ENCODE measurements at places on chromosomes 6 and 20. TPM values are rescaled to one million over a fixed set of nuclear protein-coding genes. Genes with fewer than 3 reads are reported as not detected.

DNA sequence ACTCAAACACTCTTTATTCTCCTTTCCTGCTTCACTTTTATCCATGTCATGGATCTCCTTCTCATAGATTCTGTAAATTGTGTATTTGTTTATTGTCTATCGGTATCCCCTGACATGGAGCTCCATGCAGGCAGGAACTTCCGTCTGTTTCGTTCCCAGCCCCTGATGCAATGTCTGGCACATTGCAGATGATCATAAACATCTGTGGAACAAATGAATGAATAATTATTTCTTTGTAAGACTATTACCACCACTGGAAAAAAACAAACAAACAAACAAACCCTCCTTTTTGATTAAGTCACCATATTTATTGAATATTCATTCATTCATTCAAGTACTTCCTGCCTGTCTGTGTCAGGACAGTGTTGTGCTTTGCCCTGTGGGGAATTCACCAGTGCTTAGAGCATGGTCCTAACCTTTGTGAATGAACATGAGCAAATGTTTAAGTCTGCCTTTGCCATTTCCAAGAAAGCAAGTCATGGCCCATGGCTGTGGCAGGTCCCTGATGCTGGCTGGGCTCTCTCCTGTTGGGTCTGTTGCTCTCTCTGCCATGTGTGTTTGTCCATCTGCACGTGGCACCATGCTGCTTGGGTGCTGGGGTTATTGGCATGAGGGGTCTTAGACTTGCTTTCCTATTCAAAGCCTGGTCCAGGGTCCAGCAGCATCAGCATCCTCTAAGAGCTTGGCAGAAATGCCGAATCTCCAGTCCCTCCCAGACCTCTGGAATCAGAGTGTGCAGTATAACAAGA lies 47.5 kb upstream of the NAA20 start:
- no peaks in the 10 kb centered on the region for H3K36me3 ChIP-seq
- H3K27ac ChIP-seq: no peak overlapping the region
- no peak for DNase-seq
- no peak overlapping the region for H3K4me3 ChIP-seq
- peaks cover 12% of the 10 kb centered on the region for H3K27me3 ChIP-seq
- H3K4me1 ChIP-seq: peaks cover 9% of the 10 kb centered on the region

GRCh38 chr6:165081944-165082532 lies 227.4 kb downstream of the C6orf118 start:
- no peaks in the 10 kb centered on the region for H3K36me3 ChIP-seq
- H3K27ac ChIP-seq: no peak overlapping the region
- no peak for DNase-seq
- H3K4me1 ChIP-seq: no peaks in the 10 kb centered on the region
- no peak overlapping the region for H3K4me3 ChIP-seq

DNA sequence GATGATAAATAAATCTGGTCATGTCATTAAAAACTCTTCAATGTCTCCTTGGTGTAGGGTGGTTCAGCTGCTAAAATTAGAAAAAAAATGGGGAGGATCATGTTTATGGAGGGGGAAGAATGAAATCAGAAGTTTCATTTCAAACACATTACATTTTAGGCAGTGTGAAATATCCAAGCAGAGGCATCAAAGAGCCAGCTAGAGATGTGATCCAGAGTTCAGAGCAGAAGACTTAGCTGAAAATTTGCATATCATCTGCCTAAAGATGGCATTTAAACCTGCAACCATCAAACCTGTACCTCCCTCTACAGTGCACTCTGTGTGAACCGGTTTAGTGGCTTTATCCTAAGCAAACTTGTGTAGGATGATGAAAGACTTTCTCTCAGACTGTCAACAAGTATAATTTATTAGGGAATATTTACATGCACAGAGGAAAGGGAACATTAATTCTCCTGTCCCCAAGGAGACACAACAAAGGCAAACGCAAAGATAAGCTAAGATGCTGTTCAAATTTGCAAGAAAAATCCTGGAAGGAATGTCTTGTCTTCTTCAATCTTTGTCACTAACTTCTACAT lies 84.8 kb upstream of the PLEKHG1 start:
- no peak for DNase-seq
- H3K4me1 ChIP-seq: no peaks in the 10 kb centered on the region
- H3K36me3 ChIP-seq: no peaks in the 10 kb centered on the region
- no peak overlapping the region for H3K4me3 ChIP-seq
- peaks cover 11% of the 10 kb centered on the region for H3K27me3 ChIP-seq

DNA sequence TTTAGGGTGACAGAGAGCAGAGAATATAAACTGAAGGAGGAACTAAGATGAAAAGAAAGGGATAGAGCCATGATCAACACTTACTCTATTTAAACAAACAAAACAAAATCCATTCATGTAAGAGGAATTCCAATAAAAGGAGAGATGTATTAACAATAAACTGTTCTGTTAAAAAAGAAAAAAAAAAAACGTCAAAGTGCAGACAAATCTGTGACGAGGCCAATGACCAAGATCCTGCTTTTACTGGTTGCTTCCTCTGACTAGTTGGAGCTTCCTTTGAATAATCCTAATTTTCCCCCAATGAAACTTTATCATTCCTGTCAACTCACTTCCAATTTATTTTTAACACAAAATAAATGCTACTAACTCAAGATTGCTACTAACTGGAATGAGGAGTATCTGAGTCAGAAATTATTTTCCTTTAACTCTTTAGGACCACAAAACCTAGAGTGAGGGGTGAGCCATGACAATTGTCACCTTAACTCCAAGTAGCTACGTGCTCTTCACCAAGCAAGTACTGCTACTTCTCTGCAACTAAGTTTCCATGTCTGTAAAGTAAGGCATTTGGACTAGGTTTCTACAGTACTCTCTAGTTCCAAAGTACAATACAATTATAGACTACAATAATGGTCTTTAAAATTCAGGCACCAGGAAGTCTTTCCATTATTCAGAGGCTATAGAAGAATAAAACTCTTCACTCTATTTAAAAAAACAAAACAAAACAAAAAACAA lies 152.0 kb downstream of the PTPRK start:
- no peaks in the 10 kb centered on the region for H3K36me3 ChIP-seq
- no peak overlapping the region for H3K4me3 ChIP-seq
- H3K4me1 ChIP-seq: no peaks in the 10 kb centered on the region
- H3K27me3 ChIP-seq: no peaks in the 10 kb centered on the region
- no peak overlapping the region for H3K27ac ChIP-seq

DNA sequence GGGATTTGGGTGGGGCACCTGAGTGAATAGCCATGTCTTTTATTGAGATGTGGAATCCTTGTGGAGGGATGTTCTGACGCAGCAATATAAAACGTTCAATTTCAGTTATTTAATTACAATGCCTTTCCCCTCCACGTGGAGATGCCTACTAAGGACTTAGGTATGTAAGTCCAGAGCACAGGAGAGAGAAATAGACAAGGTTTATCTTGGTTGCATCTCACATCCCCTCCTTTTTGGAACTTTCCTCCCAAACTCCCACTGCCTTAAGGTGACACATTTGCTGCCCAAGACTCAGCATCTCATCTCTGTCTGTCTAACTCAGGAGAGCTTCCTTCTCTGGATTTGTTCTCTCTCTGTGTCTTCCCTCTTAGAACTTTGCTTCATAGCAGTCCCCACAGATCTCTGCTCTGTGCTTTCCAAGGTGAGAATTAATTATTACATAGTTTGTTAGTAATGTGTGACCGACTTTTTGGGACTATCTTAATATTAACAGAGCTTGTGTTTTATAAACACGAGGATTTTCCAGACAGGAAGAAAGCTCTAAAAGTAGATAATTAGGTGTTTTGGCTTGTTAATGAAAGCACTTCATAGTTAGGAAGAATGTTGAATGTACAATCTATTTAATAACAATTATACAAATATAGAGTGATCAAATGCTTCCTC lies 52.6 kb downstream of the COL19A1 start:
- no peaks in the 10 kb centered on the region for H3K4me1 ChIP-seq
- no peak for DNase-seq
- no peaks in the 10 kb centered on the region for H3K27me3 ChIP-seq
- H3K36me3 ChIP-seq: no peaks in the 10 kb centered on the region

GRCh38 chr6:80330961-80331360 lies 224.5 kb downstream of the BCKDHB start:
- H3K27ac ChIP-seq: no peak overlapping the region
- peaks cover 4% of the 10 kb centered on the region for H3K4me1 ChIP-seq
- H3K27me3 ChIP-seq: no peaks in the 10 kb centered on the region

- no peaks in the 10 kb centered on the region for H3K36me3 ChIP-seq
- peaks cover 46% of the 10 kb centered on the region for H3K4me1 ChIP-seq
- H3K27me3 ChIP-seq: no peaks in the 10 kb centered on the region
- peak overlapping the region; percentile 46 for H3K27ac ChIP-seq
- no peak for DNase-seq
Measured at GRCh38 chr20:47578543-47578942, 76.9 kb downstream of the NCOA3 start.

GRCh38 chr20:48856130-48856529 lies 28.3 kb upstream of the PREX1 start:
- H3K27ac ChIP-seq: no peak overlapping the region
- peaks cover 4% of the 10 kb centered on the region for H3K36me3 ChIP-seq
- no peak overlapping the region for H3K4me3 ChIP-seq
- H3K27me3 ChIP-seq: no peaks in the 10 kb centered on the region

- H3K27me3 ChIP-seq: peaks cover 13% of the 10 kb centered on the region
- peak; percentile 79 for DNase-seq
- peaks cover 50% of the 10 kb centered on the region for H3K4me1 ChIP-seq
- H3K27ac ChIP-seq: peak overlapping the region; percentile 84
- peaks cover 18% of the 10 kb centered on the region for H3K36me3 ChIP-seq
Measured at GRCh38 chr6:390914-391558, 516 bp upstream of the IRF4 start.

DNA sequence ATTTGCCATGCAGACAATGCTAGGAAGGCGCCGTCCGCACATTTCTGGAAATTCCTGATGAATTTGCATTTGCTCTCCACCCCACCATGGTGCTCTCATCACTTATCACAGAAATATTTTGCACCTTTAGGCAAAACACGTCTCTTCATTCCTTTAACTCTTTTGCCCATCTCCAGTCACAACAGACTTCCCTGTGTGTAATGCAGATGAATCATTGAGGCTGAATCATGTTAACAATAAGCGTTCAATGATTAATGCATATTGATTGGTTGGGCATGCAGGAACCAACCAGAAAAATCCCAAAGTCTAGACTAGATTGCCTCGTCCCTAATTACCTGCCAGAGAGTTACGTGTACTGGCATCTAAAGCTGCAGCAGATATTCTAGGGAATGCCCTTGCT lies 80.0 kb upstream of the ATXN1 start:
- peaks cover 3% of the 10 kb centered on the region for H3K27me3 ChIP-seq
- no peak overlapping the region for H3K4me3 ChIP-seq
- H3K4me1 ChIP-seq: peaks cover 45% of the 10 kb centered on the region
- no peak overlapping the region for H3K27ac ChIP-seq
- DNase-seq: no peak

GRCh38 chr6:57135885-57136284 lies 36.2 kb upstream of the BAG2 start:
- peaks cover 20% of the 10 kb centered on the region for H3K4me1 ChIP-seq
- peaks cover 26% of the 10 kb centered on the region for H3K36me3 ChIP-seq
- H3K27me3 ChIP-seq: no peaks in the 10 kb centered on the region
- H3K4me3 ChIP-seq: peak overlapping the region; percentile 4
- DNase-seq: no peak
- no peak overlapping the region for H3K27ac ChIP-seq

DNA sequence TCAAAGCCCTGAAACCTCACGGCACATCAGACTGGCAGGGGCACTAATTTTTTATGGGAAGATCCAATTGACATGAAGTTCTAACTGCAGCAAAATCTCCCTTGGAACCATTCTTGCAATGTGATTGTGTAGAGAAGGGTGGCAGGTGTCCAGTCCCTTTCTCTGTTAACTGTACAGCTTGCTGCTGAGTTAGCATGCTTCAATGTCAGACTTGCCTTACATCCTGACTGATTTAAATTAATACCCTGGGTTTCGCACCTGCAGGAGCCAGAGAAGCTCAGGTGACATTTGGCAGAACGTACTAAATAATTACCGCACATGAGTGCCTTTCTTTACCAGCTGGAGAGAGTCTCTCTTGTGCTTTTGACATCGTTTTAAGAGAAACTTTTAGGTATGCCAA lies 123.0 kb downstream of the DOK5 start:
- H3K36me3 ChIP-seq: no peaks in the 10 kb centered on the region
- H3K4me1 ChIP-seq: no peaks in the 10 kb centered on the region
- H3K27me3 ChIP-seq: peaks cover 6% of the 10 kb centered on the region
- no peak overlapping the region for H3K27ac ChIP-seq
- no peak overlapping the region for H3K4me3 ChIP-seq

DNA sequence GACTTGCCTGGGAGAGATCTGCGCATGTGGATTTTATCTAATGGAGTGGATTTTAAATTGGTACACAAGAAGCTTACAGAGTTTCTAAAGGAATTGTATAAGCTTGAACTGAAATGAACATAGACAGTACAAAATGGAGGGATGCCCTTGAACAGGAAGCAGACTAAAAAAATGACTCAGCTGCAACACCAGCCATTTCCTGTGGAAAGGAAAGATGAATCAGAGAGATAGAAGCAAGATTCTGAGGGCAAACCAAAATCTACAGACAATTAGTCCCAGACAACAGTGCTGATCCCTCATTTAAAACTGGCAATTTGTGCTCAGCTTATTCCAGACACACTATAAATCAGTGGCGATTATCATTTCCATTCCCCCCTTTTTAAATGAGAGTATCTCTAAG lies 114.6 kb upstream of the TCF21 start:
- H3K27me3 ChIP-seq: no peaks in the 10 kb centered on the region
- peak overlapping the region; percentile 20 for H3K4me3 ChIP-seq
- no peak for DNase-seq
- peak overlapping the region; percentile 48 for H3K27ac ChIP-seq

DNA sequence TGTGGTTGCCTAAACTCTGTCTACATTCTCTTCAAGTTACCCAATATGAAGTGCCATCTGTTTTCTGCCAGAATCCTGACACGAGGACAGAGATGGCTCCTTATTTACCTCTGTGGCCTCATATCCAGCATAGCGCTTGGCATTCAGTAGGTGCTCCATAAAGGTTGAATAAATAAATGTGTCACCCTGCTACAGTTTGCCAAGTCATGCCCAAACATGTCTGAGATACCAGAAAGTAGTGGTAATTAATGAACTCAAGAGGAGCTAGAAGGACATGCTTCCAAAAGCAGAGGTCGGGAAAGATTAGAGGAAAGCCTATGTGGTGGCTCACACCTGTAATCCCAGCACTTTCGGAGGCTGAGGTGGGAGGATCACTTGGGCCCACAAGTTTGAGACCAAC lies 30.9 kb upstream of the E2F3 start:
- H3K36me3 ChIP-seq: peaks cover 5% of the 10 kb centered on the region
- H3K27me3 ChIP-seq: no peaks in the 10 kb centered on the region
- H3K27ac ChIP-seq: peak overlapping the region; percentile 55
- H3K4me3 ChIP-seq: peak overlapping the region; percentile 64
- no peak for DNase-seq

GJA10 gene
- not detected for total RNA-seq

GSTA3 gene
- total RNA-seq: not detected

ZBTB46 gene
- total RNA-seq: 1.2 TPM
